Sciatic nerve (tissue), 2 donors: ENCODE measurements at places on chromosomes 5 and 9. TPM values are rescaled to one million over a fixed set of nuclear protein-coding genes. Genes with fewer than 3 reads are reported as not detected.

The ZDHHC12 gene
- 7.4 TPM for total RNA-seq

GRCh38 chr9:137275203-137275587 is 2.3 kb upstream of the TOR4A start:
- DNase-seq, result no peak

The LCP2 gene
- total RNA-seq, result 45.2 TPM

DNA sequence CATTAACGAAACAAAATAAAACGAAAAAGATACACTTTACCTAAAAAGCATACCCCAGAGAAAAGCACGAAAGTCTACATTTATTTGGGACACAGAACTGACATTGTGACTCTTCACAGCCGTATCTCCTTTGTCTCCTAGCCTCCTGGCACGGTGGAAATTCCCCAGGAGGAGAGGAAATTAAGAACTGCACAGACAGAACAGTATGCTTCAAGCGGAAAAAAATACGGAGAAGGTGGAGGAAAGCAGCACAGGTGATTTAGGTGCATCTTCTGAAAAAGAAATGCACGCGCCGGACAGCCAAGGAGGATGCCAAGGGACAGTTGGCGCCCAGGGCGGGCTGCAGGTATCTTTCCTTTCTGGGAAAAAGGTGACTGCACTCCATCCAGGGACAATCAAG is 32.0 kb downstream of the DDX31 start:
- DNase-seq, result no peak

- no peak for DNase-seq
Measured at GRCh38 chr9:99013550-99013949, 69.8 kb downstream of the COL15A1 start.

- DNase-seq, result no peak
Measured at GRCh38 chr5:138141734-138142133, 2.5 kb upstream of the NME5 start.

DNA sequence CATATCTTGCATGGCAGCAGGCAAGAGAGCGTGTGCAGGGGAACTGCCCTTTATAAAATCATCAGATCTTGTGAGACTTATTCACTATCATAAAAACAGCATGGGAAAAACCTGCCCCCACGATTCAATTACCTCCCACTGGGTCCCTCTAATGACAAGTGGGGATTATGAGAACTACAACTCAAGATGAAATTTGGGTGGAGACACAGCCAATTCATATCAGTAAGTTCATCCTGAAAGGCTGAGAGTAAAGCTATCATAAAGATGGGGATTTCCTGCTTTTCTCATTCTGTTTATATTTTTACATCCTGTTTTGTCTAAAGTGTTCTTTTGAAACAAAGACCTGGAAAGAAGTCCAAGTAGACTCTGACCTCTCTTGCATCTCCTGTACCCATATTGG is 28.9 kb upstream of the IL33 start:
- DNase-seq, result no peak

- no peak for DNase-seq
Measured at GRCh38 chr5:171593401-171593800, 174.0 kb downstream of the FGF18 start.

GRCh38 chr9:134895097-134895496 is 14.5 kb downstream of the FCN2 start:
- peak; percentile 56 for DNase-seq

The DRD1 gene
- total RNA-seq, result 0.89 TPM

The SH3RF2 gene
- 3.0 TPM for total RNA-seq

DNA sequence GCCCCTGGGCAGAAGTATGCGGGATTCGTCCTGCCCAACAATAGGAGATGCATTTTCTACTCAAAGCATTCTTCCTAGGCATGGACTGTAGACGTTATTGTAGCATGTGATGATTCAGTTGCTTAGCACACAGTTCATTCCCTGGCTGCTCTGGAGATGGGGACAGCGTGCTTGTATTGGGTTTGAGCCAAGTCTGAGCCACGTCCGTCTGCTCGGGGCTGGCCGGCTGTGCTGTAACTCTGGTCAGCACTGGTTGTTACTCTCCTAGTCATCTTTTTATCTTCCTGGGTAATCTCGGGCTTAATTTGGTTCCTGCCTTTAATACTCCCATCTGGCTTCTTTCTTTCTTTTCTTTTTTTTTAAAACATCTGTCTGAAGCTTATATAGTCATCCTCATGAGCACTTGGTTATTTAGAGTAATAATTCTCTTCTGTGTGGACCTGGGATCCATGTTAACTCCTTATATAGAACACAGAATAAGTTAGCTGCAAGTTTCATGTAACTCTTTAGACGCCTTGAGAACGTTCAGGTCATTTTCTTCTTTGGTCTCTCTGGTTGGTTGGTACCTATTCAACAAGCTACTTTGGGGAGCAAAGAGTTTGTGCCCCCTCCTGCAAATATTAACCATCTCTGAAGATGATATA is 118.8 kb upstream of the RPS23 start:
- DNase-seq, result peak; percentile 86

DNA sequence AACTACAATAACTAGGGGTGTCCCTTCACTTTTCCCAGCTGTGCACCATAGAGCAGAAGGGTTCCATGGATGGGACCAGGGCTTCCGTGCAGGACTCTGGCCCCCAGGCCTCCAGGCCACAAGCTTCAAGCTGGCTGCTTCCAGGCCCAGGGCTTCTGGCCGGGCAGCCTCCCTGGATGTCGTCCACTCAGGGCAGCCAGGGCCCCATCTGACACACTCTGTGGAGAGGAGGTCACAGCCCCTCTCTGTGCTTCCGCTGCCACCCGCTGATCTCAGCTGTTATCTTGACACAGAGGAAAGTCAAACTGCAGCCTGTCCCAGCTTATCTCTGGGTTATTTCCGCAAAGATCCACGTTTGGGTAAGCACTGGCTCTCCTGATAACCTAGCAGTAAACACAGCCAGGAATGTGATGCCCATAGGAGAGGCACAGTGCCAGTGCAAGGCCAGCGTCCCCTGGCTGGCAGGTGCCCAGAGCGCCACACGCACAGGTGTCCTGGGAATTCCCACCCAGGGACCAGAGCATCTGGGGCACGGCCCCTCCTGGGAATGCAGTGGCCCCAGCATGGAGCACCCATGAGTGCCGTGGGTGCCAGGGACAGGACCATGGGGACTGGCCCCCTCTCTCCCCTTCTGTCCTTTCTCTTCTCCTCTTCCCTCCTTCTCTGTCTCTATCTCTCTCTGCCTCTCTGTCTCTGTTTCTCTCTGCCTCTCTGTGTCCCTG is 15.6 kb upstream of the SLC6A19 start:
- DNase-seq, result no peak

- no peak for DNase-seq
Measured at GRCh38 chr5:160181965-160182622, 47.2 kb upstream of the FABP6 start.

- DNase-seq, result no peak
Measured at GRCh38 chr5:126808521-126808988, 31.6 kb downstream of the LMNB1 start.

The BTNL3 gene
- not detected for total RNA-seq

- DNase-seq, result no peak
Measured at GRCh38 chr5:52743012-52743411, 44.7 kb upstream of the ITGA1 start.

- no peak for DNase-seq
Measured at GRCh38 chr5:171891595-171891994, 106.0 kb downstream of the SMIM23 start.

The ANXA1 gene
- 293 TPM for total RNA-seq

DNA sequence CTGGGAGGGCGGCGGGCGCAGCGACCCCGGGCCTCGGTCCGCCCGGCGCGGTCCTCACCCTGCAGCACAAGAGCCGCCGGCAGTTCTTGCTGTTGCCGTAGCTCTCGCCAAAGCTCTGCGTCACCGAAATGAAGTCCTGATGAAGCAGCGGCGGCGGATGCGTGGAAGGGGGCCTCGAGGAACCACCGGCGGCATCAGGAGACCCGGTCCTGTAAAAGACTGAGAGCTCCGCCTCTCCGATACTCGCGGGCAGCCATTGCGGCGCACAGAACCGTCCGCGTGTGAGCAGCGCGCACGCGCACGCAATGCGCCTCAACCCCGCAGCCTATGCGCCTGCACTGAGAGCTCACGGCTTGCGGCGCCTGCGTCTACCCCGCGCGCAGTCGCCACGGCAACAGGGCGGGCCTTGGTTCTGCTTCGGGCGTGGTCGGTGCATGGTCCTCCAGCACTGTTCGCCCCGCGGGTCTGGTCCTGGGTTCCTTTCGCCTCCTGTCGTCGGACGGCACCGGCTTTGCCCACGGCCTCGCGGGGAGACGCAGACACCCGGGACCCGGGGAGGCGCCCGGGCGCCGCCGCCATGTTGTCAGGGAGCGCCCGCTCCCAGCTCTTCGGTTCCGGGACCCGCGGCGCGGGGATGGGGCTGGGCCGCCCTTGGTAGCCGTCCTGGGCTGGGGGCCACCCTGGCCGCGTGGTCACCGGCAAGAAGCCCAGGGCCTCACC is 9.3 kb upstream of the GRIN1 start:
- peak; percentile 89 for DNase-seq

GRCh38 chr5:59034498-59035186 is 451.8 kb downstream of the RAB3C start:
- no peak for DNase-seq

The IFNA13 gene
- total RNA-seq, result not detected

DNA sequence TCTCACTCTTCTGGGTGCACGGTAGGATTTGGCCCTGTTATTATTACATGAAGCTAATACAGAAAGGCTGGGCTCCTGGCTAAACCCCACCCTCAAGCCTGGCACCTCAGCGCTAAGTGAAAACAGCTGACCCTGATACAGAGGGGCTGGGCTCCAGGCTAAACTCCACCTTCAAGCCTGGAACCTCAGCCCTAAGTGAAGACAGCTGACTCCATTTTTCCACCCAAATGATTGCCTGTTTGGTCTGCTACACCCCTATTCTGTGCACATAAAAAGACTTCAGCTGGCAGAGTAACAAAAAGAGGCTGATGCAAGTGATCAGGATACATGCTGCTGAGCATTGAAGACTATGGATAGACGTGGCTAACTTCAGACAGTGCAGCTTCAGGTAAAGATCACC is 148.4 kb upstream of the CLINT1 start:
- DNase-seq, result no peak

The NUTM2G gene
- total RNA-seq, result not detected
